ENCODE measurements at places on chromosomes 11 and 22.

DNA sequence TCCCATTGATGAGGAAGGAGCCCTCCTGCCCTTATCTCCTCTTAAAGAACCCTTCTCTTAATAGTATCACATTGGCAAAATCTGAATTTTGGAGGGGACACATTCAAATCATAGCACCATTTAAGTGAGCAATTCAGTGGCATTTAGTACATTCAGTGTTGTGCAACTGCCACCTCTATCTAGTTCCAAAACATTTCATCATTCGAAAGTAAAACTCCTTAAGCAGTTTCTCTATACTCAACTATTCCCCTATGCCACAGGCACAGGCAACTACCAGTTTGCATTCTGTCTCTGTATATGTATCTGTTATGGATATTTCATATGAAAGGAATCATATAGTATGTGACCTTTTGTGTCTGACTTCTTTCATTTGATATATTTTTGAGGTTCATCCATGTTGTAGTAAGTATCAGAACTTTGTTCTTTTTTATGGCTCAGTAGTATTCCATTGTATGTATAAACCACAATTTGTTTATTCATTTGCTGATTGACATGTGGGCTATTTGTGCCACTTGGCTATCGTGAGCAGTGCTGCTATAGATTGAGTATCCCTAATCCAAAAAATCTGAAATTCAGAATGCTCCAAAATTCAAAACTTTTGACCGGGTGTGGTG lies 22.9 kb downstream of the FAR1 start:
- DNase-seq = no peak

GRCh38 chr11:36743039-36743438 lies 145.0 kb upstream of the RAG2 start:
- DNase-seq = no peak

GRCh38 chr22:19138217-19139000 lies 6.0 kb downstream of the ESS2 start:
- DNase-seq = no peak

DNA sequence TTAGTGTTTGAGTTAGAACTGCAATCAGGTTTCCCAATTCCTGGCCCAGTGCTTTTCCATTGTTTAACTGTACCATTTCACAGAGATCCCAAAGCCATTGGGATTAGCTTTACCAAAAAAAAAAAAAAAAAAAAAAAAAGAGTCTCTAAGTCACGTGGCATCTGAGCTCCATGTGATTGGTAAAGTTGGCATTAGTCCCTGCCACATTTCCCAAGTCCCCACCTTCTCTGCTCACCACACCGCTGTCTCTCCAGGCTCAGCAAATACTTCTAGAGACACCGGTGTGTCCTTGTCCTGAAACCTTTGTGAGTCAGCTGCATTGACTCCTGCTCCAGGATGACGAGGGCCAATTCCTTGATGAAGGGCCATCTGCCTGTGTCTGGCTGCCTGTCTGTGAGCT lies 305.3 kb downstream of the KIRREL3 start:
- DNase-seq = no peak

GRCh38 chr11:121958971-121959325 lies 157.1 kb downstream of the BLID start:
- no peak for DNase-seq

DNA sequence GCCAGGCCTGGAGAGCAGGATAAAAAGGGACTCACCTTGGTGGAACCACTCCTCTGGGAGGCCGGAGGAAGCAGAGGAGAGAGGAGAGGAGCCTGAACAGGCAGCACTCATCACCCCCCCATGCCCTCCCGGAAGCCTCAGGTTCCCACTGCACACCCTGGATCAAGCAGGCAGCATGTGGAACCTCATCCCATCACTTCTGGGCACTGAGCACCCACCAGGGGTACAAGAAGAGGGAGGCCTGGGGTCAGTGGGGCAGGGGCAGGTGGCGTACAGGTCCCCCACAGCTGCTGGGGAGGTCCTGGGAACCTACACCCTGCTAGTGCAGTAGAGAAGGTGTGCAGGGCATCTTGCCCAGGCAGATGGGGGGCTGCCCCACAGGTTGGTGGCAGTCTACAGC lies 35.1 kb upstream of the TXNRD2 start:
- DNase-seq = no peak
